ENCODE measurements at places on chromosomes 12 and 14.

GRCh38 chr14:91364524-91365270, 52.9 kb downstream of the CCDC88C start:
- DNase-seq: no peak

DNA sequence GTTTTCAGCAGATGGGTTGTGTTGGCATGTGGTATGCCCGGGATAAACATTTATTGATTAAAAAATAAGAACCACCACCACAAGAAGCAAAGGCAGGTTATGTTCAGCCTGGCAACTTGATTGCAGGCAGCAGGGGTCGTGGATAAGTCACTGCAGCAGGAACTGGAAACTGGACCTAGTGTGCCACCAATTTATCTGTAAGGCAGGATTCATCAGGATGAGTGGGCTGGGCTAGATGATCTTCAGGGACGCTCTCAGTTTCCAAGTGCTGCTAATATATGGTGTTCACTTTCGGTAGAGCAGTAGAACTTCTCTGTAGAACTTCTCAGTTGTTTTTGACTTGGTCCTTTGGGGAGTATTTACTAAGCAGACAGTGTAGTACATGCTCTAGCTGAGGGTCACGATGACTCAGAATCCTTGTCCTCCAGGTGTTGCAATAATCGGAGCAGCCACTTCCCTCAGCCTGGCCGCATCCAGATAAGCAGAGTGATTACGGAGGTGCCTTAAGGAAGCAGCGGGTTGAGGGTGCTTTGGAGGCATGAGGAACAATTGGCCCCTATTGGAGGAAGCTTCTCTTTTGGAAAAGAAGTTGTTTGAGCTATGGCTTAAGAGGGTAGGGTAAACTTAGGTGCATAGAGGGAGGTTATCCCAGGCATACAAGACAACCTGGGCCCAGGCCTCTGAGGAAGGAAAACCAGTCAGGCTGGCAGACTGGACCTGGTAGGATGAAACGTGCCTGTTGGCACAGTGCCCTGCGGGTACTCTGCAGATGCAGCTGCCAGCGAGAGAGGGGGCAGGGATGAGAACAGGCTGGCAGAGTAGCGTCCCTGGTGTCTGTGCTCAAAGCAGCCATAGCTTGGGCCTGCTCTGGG, 104.0 kb downstream of the GPR135 start:
- DNase-seq: no peak

DNA sequence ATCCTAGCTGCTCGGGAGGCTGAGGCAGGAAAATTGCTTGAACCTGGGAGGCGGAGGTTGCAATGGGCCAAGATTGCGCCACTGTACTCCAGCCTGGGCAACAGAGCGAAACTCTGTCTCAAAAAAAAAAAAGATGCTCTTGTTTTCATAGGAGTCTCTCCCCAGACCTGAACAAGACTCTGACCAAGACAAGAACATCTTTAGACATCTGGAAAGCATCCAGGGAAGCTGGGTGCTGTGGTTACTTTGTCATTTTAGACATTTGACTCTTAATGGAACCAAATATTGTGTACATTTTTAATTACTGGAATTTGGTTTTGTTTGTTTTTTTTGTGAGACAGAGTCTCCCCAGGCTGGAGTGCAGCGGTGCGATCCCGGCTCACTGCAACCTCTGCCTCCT, 21.1 kb upstream of the ATF1 start:
- no peak for DNase-seq

DNA sequence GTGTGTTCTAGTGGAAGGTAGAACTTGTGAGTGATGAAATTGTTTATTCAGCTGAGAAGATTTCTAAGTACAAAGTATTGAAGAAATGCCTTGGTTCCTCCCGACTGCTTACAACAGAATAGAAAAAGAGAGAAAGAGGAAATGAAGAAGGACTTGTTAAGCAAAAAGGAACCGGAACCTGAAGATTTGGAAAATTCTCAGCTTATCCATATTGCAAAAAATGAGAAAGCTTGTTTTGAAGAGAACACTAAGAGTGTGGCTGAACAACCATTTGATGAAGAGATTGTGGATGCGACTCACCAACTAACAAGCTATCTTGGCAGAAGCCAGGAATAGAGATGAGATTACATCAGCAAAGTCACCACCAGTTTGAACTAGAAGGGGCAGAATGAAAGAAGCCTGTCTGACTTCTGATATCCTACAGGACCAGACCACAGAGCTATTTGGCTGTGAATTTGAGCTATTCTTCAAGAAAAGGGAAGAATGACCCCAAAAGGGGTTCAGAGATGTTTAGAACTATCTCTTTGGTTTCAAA, 15.1 kb downstream of the NDUFA9 start:
- DNase-seq: no peak

GRCh38 chr14:61420326-61420725, 98.9 kb downstream of the PRKCH start:
- DNase-seq: no peak

- no peak for DNase-seq
These were observed 130.3 kb downstream of the TMEM30B start for GRCh38 chr14:61150851-61151250.
